ENCODE measurements at places on chromosomes 3 and 15.

DNA sequence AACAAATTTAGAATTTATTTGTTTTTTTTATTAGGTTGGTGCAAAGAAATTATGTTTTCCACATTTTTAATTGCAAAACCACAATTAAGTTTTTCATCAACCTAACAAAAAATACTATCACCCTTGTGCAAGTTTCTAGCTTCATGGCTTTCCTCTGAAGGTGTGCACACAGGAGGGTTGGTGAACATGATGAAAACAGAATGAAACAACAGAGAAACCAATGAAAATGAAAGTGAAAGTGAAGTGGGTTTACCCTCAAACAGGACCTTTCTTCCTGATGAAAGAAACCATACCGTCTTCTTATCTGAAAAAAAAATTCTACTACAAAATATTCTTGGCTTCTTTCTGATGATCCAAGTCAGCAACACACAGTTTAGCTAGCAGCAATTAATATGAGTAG, 71.9 kb upstream of the FEZF2 start:
- no peak for DNase-seq

GRCh38 chr15:65424683-65425082, 1.9 kb upstream of the IGDCC4 start:
- no peak for DNase-seq

DNA sequence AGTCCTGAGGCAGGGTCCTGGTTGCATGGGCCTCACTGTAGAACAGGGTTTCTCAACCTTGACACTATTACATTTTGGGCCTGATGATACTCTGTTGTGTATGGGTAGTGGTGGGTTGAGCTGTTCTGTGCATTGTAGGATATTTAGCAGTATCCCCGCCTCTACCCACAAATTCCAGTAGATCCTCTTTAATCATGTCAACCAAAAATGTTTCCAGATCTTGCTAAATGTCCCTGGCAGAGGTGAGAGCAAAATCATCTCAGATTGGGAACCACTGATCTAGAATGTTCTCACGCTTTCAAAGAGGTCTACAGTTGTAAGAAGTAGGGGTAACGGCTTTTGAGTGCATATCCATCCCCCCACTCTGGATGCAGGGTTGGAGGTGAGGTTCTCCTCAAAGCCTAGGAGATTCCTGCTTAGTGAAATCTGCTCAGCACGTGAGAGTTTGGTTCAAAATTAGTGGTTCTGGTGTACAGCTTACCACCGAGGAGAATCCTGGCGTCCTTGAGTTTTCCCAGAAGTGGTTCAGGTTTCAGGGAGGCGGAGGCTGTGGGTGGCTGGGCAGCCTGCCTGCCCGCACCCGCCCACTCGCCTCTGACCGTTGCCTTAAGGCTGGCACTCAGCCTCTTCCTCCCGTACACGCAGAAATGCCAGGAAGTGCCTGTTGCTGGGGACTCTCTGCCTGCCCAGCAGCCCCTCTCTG, 5.3 kb downstream of the ACVR2B start:
- DNase-seq = no peak

DNA sequence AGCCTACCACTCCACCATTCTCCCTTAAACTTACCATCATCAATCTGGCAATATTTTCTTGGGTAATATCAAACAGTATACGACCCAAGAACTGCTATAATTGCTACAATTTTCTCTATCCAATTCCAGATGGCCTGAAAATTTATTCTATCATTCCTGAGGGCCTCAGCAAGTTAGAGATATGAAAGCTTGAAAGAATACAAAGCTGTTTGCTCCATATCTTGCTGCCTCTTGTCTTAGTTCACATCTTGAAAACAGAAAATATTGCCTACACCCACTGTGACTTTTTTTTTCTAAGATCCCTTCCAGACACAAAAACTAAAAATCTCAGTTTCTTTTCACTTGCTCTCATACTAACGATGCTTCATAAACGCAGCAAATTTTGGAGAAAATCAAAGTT, 898.9 kb downstream of the OTOL1 start:
- DNase-seq = no peak

Data from neuronal stem cell (in vitro differentiated cells).